ENCODE measurements at places on chromosomes 4 and X.

GRCh38 chr4:138961129-138961528 is 54.5 kb upstream of the NOCT start:
- DNase-seq, result no peak

GRCh38 chrX:120769576-120770341 is 105.9 kb downstream of the CT47B1 start:
- DNase-seq, result no peak

DNA sequence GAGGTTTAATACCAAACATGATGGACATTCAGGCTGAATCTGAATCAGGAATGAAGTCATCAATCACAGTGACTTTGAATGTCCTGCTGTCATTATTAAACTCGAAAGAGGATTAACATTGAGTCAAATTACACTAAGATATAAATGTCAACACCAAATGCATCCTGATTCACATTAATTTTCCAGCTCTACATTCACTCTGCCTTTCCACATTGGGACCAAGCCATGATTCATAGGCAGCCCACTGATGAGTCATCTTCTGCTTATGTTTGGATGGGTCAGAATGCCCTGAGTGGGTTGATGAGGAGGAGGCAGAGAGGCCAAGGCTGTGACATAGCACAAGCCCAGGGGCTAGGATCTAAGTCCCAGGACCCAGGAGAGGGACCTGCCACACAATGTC is 247.6 kb upstream of the RPS6KA3 start:
- no peak for DNase-seq

GRCh38 chr4:182124359-182124758 is 118.8 kb upstream of the TENM3 start:
- DNase-seq, result no peak

GRCh38 chr4:140816806-140817510 is 60.8 kb upstream of the TBC1D9 start:
- DNase-seq, result no peak

DNA sequence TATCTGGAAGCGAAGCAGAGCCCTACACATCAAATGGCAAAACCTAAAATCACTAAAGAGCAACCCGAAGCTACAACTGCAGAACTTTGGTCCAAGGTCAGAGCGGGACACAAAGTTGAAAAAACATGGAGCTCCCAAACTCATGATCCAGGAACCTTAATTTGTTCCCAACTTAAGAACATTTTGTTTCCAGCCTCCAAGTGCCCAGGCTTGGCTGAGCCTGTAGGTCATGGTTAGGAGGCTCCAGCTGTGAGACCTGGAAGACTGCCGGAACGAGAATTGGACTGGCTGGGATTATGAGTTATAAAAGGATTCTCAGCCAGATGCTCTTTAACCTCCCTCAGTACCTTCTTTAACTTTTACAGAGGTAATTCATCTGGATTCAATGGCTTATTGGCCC is 349.1 kb upstream of the DDX53 start:
- DNase-seq, result no peak

- no peak for DNase-seq
Observed at GRCh38 chrX:121256647-121257046, 209.2 kb downstream of the GLUD2 start.

DNA sequence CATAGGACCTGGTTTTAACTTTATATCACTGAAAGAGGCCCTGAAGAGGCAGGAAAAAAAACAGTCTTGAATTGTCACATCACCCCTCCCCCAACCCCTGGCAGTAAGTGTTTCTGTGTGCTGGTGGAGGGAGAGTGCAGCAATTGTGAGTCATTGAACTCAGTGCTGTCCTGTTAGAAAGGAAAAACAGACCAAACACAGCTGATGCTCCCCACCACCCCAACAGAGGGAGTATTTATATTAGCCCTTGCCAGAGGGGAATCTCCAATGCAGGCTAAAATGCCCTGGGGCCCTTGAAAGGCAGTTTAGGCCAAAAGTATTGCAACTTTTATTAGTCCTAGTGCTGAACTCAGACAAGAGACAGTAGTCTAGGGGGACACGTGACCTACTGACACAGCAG is 197.8 kb upstream of the AGTR2 start:
- DNase-seq, result no peak

DNA sequence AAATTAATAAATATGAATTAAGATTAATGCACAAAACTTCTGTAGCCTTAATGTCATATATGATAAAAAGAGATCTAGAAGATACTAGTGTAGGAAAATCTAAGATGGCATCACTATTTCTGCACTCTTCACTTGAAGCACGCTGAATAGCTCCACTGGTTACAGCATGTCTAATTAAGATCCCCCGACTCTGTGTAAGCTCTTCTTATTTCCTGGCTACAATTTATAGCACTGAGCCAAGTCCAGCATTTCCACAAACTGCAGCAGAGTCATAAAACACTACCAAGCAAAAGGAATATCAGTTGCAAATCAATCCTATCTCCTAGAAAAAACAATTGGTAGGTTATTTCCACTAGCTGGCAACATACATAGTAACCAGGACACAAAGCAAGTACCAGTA is 1.3 kb upstream of the CCNA2 start:
- no peak for DNase-seq

DNA sequence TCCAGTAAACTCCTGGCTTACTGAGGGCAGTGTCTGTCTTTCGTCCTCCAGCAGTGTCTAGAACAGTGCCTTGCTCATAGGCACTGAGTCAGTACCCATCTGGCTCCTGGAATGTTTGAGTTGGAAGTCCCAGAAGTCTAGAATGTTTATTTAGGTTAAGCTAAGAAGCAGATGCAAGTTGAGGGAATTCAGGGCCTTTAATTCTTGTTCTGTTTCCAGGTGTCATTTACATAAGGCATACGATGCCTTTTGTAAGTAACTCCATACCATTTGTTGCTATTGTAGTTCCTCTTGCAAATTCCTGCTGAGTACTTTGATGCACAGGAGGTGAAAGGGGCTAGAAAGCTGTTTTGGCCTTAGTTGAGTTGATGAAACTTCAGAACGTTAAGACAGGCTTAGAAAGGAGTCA is 22.2 kb downstream of the ARHGAP10 start:
- DNase-seq, result no peak

All from neuronal stem cell (in vitro differentiated cells).